Inflammatory macrophage (primary cell): ENCODE measurements at places on chromosomes 2 and 18.

DNA sequence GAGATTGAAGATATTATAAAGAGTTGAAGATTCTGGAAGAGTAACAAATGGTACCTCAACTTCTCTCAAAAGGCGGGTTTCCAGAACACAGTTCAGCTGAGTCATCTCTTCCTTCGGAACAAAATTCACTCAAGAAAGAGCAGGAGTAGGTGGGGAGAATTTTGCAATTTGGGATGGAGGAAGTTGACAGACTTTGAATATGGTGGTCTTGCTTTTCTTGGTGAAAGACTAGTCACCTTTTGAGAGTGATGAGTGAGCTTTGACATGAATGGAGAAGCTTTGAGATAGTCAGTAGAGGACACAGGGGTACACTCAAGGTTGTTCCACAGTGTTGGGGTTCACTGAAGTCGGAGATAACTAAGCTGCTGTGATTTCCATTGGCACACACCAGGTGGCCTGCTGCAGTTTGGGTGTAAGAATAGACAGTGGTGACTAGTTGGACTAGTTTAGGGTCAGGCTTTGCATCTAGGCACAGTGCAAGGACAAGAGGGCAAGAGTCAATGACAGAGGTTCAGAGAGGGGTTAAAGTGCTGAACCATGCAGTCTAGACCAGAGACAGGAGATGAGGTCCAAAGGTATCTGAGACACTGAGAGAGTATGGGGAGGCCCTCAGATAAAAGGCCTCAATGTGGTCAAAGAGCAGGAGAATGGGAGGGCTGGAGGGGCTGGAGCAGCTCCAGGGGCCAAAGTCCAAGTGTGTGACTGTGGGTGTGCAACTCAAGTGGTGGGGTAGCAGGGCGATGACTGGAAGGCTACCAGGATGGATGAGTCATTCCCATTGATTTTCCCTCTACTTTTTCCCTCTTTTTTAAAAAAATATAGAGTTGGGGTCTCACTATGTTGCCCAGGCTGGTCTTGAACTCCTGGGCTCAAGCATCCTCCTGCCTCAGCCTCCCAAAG, 7.7 kb downstream of the CCL20 start:
- DNase-seq: no peak

DNA sequence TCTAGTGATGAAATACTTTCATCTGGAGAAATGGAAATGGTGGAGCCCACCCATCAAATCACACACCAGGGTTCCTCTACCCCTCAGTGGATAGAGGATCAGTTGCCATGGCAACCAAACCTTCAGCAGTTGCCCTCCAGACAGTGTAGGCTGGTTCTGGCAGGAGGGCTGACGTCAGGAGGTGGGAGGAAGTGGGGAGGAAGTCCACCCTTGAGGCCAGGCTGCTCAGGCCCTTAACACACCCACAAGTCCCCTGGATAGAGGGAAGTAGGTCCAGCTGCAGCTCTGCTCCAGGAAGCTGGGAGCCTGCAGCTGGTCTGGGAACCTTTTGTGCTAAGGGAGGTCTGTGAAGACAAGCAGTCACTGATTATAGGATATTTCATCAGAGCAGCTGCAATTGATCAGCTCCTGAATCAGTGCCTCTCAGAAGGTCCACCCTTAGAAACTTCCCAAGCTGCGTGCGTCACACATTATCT, 186.6 kb downstream of the MTX2 start:
- peak; percentile 2 for DNase-seq

DNA sequence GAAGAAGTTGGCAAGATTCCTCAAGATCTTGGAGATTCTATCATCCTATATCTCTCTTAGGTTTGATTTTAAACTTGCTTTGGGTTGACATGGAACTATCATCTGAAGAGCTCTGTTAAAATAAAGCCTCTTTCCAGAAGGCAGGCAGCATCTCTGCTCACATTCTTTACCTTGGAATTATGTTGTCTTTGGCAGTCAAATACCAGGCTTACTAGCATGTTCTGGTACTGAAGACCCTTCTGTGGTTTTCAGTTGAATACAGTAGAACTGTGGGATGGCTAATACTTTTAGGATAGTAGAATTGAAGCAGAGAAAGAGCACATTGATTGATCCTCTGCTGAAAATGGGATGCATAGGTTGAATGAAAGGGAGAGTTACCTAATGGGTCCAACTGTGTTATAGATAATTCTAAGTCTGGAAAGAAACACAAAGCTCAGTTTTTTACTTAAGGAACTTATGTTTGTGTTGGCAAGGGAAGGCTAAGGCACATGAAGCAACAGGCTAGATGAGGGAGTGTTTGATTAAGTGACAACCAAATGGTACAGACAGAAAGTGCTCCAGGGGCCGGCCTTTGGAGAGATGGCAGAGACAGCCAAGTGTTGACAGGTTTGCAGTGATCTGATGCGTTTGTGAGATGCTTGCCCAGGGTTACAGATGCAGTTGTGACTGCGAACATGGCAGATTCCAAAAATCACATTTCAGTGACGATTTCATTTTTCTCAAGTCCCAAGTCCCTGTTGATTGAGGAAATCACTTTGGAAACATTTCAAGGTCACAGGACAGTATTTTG, 397.9 kb downstream of the MEIS1 start:
- DNase-seq: no peak

- no peak for DNase-seq
Observed at GRCh38 chr18:9968081-9968848, 54.4 kb downstream of the VAPA start.

DNA sequence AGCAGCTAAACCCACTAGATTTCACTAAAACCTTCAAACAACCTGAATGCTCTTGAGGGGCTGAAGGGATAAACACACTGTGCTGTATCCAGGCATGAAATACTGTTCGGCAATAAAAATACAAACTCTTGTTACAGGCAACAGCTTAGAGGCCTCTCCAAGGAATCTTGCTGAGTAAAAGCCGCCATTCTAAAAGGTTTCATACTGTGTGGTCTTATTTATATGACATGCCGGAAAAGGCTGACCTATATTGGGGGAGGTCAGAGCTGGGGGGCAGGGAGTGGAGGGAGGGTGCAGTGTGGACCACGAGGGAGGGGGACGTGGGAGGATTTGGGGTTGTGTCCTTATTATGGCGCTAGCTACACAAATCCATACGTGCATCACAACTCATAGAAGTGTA, 136.2 kb downstream of the MBP start:
- DNase-seq: no peak

- no peak for DNase-seq
Observed at GRCh38 chr18:45166836-45167551, 448.3 kb upstream of the SLC14A2 start.
